Muscle of arm (tissue), 14 donors: ENCODE measurements at places on chromosomes 16 and 17.

GRCh38 chr16:79006206-79006605 lies 594.3 kb downstream of the MAF start:
- DNase-seq, result no peak

DNA sequence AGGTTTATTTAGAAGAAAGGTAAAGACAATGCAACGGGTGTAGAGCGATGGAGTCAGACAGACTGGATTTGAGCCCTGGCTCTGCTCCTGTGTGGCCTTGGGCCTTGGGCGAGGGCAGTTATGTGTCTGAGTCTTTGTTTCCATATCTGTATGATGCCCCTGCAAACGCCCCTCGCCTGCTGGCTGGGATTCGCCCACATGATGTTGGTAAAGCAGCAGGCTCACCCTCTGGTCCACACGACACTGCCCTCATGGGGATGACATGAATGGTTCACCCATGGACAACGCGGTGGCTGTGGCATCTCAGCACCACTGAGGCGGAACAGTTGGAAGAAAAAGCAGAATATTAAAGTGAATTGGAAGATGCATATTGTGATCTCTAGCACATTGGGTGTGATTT lies 60.3 kb downstream of the FOXL1 start:
- no peak for DNase-seq

DNA sequence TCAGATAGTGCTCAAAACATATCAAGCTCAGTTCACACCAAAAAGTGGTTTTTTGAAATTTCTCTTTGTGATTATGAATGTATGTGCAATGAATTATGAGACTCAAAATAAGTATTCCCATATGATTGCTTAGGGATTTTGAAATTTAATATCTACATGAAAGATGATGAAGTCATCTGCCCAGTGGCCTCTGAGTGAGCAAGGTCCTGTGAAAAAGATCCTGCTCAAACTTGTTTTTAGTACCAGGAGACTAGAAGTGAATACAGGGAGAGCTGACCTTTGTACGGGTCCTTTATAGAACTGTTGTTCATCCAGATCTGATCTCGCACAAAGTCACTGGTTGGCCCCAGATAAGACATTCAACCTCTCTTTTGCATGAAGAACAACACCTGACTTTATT lies 151.9 kb upstream of the MAF start:
- DNase-seq, result no peak

GRCh38 chr17:48995974-48996721 lies 1.0 kb upstream of the IGF2BP1 start:
- DNase-seq, result peak; percentile 35

DNA sequence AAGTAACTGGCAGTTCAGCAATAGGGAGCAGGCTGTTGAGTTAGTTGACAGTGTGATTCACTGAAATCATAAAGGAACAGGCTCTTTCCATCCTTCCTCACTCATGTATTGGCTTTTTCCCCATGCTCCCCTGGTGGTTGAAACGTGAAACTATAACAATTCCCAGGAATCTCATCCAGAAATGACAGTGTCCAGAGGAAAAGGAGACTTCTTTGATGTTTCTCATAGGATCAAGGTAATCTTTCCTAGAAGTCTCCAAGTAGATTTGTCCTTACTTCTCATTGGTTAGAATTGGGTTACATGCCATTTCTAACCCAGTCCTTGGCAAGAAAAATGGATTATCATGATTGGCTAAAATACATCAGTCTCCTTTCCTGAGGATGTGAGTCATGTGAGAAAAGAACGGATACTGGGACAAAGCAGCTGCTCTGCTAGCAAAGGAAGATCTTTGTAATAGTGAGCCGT lies 14.4 kb downstream of the TTC19 start:
- no peak for DNase-seq

DNA sequence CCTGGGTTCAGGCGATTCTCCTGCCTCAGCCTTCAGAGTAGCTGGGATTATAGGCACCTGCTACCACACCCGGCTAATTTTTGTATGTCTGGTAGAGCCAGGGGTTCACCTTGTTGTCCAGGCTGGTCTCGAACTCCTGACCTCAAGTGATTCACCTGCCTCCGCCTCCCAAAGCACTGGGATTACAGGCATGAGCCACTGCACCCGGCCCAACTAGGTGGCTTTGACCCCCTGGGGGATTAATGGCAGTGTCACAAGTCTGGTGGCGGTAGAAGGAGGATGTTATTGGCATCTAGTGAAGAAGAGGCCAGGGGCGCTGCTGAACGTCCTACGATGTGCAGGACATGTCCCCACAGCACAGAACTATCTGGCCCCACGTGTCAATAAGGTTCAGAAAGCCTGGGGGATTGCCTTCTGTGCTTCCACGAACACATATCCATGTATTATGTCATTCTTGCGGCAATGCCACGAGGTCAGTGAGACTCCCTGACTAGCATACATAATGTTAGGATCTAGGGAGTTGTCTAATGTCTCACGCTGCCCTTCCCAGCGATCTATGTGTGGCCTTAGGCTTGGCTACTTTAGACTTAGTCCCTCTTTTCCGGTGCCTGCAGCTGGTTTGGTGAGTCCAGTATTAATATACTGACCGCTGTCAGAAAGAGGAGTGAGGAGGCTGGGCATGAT lies 75.8 kb downstream of the ABCC6 start:
- DNase-seq, result no peak

DNA sequence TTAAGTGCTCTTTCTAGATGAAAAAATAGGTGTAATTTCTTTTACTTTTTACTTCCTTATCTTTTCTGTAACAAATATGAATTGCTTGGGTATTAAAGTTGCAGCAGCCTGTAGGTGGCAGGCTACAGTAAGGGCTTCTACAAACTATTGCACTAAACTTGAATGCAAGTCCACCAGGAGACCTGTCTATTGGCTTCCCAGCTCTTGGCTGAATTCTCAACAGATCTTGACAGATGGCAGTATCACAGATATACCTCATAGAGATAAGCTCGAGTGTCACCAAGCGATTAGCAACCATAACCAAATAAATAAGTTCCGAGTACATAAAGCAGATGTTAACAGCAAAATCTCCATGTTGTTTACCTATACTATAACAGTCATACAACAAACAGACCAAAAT lies 5.9 kb downstream of the BBS2 start:
- peak; percentile 28 for DNase-seq

DNA sequence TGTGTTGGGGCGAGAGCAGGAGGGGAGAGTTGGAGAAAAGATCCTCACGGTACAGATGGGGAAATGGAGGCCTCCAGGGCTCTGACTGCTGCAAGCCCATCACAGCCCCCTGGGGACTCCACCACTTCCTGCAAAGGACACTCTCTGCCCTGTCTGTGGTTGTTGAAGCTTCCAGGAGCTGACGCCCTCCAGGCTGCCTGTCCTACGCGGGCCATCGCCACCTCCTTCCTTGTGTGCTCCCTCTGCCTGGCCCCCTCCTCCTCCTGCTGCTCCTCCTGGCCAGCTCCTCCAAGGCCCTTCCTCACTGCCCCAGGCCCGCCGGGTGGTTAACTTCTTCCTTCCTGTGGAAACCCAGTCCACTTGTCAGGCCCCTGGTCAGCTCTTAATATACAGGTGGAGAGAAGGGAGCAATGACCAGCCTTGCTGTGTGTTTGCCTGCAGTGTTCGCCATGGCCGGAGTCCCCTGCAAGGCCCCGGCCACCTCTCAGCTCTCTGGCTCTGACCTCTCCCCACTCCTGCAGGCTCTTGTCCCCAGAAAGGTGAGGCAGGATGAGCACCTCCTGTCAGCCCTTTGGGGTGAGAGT lies 18.4 kb upstream of the STAC2 start:
- no peak for DNase-seq

DNA sequence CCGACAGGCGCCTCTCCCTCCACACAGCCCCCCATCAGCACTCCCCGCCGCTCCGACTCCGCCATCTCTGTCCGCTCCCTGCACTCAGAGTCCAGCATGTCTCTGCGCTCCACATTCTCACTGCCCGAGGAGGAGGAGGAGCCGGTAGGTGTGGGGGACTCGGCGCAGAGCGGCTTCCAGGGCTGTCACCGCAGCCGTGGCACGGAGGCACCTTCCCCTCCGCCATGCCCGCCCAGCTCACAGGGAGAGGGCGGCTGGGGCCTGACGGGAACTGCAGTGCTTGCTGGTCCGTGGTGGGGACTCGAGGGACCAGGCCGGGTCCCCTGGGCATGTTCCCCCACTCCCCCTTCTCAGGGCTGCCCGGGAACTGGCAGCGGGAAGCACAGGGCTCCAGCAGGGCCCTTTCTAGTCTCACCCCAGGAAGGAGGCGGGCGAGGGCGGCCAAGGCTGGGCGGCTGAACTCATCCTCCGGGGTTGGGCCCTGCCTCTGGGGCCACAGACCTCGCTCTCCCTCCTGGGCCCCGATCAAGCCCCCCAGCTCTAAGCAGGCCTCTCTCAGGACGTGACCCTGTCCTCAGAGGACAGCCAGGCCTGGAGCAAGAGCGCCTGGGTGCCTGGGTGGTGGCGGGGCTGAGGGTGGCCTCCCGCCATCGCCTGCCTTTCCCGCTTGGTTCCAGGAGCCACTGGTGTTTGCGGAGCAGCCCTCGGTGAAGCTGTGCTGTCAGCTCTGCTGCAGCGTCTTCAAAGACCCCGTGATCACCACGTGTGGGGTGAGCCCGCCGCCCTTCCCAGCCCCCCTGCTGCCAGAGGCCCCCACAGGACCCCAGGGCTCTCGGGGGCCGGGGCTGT lies 15.2 kb downstream of the TRAF7 start:
- no peak for DNase-seq

DNA sequence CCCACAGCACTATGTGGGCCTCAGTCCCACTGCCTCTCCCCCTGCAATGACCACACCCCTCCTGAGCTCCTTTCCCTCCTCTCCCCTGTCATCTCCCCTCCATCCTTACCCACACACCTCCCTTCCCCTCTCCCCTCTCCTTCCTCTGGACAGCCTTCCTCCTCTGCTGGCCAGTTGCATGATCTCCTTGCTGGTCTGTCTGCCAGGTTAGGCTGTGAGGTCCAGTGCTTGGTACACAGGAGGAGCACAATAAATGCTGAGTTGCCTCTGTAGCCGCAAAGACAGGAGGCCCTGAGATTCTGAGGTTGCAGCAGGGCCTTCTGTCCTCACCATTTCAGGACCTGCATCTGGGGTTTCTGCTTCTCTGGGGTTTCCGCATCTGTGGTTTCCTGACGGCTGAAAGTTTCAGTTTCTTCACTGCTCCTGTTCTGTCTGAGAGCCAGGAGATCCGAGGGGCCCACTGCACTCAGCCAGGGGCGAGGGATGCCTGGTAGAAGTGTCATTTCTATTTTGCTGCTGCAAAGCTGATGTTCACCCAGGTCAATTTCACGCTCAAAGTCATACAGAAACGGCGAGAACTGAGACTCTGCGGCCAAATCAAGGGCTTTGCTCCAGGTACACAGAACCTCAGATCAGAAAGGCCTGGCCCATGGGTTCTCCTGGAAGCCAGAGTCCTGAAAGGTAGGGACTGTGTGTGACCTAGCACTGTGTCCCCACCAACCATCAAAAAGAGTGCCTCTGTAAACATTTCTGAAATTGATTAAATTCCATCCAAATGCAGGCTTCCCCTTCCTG lies 4.6 kb upstream of the SLC12A3 start:
- DNase-seq, result no peak

DNA sequence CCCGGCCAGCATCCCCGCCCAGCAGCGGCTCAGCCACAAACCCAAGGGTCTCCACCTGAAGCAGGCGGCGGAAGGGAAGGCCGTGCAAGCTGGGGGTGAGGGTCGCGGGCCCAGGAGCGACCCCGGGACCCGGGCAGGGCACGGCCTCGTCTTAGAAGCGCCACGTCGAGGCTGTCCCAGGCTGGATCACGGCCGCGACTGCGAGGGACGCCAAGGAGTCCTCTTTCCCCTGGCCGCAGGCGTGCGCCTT lies 538 bp upstream of the CCNF start:
- no peak for DNase-seq

GRCh38 chr17:82888583-82889495 lies 49.0 kb upstream of the ZNF750 start:
- no peak for DNase-seq

DNA sequence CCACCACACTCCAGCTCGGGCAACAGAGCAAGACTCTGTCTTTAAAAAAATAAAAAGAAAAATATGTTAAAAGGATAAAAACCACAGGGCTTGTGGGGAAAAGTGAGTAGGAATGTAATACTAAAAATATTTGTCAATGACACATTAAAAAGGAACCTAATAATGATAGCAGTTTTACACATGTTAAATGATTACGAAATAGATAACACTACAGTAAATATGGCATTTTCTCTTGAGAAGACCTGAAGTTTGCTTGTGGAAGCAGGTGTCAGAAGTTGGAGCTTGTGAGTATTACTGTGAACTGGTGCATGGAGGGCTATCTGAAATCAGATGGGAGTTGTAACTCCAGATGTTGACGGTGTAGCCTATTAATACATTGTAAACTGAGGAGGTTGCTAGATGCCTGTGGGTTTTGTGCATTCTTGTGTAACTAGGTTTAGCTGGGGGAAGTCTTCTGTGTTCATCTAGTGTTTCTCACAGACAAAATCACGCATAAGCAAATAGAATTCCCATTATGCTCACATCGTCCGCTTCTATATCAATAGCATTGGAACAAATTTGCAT lies 44.2 kb upstream of the CLEC18A start:
- no peak for DNase-seq

DNA sequence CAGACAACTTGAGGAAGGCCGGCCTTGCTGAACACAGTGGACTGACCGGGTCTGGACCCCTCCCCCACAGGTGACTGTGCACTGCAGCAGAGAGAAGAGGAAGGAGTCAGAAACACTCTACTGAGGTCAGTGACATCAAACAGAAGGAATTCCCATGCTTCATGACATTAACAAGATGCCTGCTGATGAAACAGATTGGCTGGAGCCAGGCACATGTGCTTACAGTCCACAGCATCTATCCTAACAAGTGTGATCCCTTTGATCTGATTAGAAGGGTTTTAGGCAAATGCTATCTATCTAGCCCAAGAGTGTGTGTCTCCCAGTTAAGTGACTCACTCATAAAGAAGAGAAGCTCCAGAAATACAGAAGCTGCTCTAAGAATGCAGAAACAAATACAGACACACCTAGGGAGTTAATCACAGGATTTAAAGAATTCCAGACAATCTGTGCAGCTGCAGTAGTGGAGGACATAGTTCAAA lies 90.2 kb downstream of the SYCE1L start:
- no peak for DNase-seq

DNA sequence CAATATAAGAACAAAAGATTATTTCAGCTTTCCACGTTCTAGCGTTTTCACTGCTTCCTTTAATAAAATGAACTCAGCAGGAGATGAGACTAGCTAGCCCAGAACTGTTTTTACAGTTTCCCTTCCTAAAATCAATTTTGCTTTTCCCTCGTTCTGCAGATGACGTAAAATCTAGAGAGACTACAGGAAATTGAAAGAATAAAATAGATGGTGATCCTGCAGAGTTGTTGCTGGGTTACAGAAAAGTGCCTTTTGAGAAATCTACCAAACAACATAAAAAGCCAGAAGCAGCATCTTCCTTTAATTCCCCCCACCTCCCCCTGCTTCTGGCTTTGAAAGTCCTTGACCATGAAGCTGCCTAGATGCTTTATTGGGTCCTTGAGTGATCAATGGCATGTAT lies 96.8 kb upstream of the CLEC3A start:
- no peak for DNase-seq

- no peak for DNase-seq
These were observed 39.4 kb downstream of the ATP2C2 start for GRCh38 chr16:84407588-84408313.

- no peak for DNase-seq
These were observed 18.9 kb upstream of the CLEC18A start for GRCh38 chr16:69932228-69932627.
